ENCODE measurements at places on chromosomes 1 and 21. TPM values are rescaled to one million over a fixed set of nuclear protein-coding genes. Genes with fewer than 3 reads are reported as not detected.
A peak's percentile ranks its signal among the peaks of the same experiment; 100 is the strongest.

Gene PLA2G2C
- 0.07 TPM for polyA plus RNA-seq

Gene DAB1
- polyA plus RNA-seq = 1.4 TPM

DNA sequence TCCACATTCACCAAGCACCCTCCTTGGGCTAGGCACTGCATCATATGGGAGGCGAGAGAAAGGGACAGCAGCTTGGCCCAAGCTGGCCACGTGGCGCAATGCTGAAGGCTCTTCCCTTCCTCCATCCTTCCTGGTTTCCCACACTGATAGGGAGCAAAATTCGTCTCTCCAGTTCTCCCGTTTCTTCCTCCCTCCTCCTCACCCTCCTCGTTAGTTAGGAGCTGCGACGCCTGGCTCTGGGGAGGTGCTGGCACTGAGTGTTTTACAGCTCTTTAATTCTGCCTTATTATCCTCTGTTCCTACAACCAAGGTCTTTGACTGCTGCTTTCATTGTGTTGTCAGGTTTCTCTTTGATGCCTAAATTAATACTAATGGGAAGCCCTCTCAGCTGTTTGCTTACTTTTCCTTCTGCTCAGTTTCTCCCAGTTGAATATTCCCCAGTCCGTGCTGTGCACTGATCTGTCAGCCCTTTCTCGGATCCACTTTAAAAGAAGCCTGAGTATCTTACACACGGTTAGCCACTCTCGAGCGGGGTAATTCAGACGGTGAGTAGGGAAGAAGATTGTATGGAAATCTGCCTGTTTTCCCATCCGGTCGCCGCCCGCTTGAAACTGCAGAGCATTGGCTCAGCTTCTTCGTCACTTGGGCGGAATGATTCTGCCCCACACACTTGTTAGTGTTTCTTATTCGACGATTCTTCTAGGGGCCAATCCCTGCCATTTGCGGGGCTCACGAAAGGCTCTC is 56.2 kb upstream of the SMYD2 start:
- no peak for DNase-seq

DNA sequence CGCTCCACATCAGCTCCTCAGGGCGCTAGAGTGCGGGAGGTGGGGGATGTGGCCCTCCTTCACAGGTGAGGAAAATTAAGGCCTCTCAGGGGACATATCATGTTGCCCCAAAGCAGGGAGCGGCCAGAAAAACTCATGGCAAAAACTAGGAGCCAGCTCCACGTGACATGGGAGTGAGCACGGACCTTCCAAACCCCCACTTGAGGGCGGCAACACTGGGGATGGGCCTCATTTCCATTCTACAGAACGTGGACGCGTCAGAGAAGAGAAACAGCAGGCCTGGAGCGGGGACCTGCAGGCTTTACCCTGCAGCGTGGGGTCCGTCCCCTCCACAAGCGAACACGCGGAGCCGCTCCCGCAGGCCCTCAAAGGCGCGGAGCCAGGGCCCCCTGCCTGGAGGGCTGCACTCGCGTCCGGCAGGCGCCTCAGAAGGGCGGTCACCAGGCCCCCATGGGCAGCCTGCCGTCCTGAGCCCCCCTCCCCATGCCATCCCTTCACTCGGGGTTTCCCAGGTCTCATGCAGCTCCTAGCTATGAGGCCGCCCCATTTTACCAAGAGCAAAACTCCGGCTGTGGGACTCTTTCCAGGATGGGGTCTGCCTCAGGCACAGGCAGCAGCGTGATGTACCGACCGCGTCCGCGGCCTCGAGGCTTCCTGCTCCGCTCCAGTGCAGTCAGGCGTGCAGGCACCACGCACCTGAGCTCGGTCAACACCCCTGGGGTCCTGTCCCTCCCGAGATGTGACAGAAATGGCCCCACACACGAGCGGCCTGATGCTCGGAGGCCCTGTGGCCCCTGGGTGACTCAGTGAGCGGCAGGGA is 5.5 kb downstream of the CFAP410 start:
- no peak for DNase-seq

DNA sequence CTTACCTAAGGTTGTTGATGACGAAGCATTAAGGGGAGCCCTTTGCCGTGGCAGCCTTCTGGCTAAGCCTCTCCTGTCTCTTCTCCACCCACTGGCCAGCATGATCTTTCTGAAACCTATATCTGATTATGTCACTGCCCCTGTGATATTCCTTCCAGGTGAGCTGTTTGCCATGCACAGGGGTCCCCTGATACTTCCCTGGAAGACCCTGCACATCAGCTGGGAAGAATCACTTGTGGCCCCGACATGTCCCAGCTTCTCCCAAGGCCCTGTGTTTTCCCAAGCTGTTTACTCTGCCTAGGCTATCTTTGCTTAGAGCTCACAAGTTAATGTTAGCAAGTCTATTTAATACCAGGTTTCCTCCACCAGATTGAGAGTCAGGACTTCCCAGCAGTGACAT is 12.3 kb downstream of the RD3 start:
- peak; percentile 36 for DNase-seq

Gene GCLM
- 7.2 TPM for polyA plus RNA-seq

GRCh38 chr1:18339161-18339560 is 141.6 kb upstream of the KLHDC7A start:
- DNase-seq = no peak

DNA sequence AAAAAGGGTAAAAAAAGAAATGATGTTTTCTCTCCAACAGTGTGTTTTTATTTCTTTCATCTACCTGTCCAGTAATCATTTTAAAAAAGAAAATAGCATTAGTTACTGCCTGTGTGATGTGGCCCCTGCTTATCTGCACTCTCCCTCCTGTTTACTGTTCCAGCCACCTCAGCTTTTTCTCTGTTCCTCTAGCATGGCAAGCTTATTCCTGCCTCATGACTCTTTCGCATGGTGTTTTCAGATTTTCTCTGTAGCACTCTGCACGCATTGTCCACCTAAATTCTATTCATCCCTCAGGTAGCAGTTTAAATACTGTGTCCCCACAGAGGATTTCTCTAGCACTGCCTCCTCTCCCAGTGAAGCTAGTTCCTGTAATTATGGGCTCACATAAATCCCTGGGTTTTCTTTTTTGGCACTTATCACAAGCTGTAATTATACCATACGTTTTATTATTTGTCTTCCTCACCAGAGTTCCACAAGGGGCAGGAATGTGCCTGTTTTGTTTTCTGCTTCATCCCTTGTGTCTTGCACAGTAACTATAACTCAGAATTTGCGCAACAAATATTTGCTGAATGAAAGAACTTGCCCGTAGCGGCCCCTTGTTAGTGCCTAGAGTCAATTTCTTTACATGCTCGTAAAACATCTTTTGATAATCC is 51.4 kb upstream of the LRIG2 start:
- DNase-seq = no peak

Gene AMY1C
- polyA plus RNA-seq = not detected

Gene TLR5
- polyA plus RNA-seq = 2.0 TPM

Gene CFAP74
- polyA plus RNA-seq = 0.88 TPM

- no peak for DNase-seq
These were observed 1355.7 kb upstream of the ADGRL2 start for GRCh38 chr1:80445033-80445432.

GRCh38 chr1:37845049-37845646 is 14.2 kb downstream of the MTF1 start:
- DNase-seq = no peak

DNA sequence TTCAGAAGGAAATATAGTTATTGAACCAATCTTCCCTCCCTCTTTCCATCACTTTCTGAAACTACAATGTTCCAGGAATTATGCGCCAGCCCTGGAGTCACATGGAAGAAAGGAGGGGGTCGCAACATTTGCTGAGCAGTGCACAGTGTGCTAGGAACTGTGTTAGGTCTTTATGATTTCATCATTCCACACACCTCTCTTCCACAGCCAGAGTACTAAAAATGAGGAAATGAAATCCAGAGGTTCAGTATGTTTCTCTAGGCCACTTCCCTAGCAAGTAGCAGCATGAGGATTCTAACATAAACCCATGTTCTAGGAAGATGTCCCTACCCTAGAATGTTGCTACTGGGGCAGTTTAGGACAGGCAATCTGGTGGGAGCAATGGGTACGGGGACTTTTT is 158.1 kb downstream of the SLC45A1 start:
- no peak for DNase-seq

Gene DISC1
- 1.7 TPM for polyA plus RNA-seq

- no peak for DNase-seq
These were observed at the start of gene TFAP2E for GRCh38 chr1:35573198-35574124. TSS of gene TFAP2E (plus strand) at chr1:35573314. CDS start at chr1:35573578, 264 bp downstream.

GRCh38 chr1:41739061-41739955 is 179.4 kb downstream of the HIVEP3 start:
- peak; percentile 79 for DNase-seq

DNA sequence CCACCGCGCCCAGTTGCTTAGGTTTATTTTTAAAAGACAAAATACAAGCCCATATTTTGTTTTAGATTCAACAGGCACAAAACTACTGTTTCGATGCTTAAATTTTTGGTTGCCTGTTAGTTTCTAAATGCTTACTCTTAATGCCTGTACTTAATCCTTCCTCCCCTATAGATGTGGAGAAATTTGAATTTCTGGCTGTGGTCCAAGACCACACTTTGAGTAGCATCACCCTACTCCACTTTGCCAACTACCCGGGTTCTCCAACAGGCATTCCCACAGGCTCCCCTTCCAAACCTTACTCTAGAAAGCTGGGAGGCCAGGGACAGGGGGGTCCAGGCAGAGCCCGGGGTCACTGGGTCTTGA is 20.0 kb downstream of the LACTBL1 start:
- no peak for DNase-seq

GRCh38 chr1:235017719-235018118 is 110.9 kb downstream of the TOMM20 start:
- DNase-seq = no peak

Gene LCE1D
- polyA plus RNA-seq = not detected

- DNase-seq = no peak
These were observed 58.5 kb upstream of the SH3GLB1 start for GRCh38 chr1:86645851-86646250.

Gene RAD54L
- polyA plus RNA-seq = 1.9 TPM

Gene SLC16A4
- 4.7 TPM for polyA plus RNA-seq

Gene CCDC30
- 2.9 TPM for polyA plus RNA-seq

GRCh38 chr1:214694769-214695168 is 91.8 kb downstream of the CENPF start:
- DNase-seq = no peak

Gene SLC44A3
- polyA plus RNA-seq = 7.3 TPM

Gene LY9
- polyA plus RNA-seq = 1.3 TPM

DNA sequence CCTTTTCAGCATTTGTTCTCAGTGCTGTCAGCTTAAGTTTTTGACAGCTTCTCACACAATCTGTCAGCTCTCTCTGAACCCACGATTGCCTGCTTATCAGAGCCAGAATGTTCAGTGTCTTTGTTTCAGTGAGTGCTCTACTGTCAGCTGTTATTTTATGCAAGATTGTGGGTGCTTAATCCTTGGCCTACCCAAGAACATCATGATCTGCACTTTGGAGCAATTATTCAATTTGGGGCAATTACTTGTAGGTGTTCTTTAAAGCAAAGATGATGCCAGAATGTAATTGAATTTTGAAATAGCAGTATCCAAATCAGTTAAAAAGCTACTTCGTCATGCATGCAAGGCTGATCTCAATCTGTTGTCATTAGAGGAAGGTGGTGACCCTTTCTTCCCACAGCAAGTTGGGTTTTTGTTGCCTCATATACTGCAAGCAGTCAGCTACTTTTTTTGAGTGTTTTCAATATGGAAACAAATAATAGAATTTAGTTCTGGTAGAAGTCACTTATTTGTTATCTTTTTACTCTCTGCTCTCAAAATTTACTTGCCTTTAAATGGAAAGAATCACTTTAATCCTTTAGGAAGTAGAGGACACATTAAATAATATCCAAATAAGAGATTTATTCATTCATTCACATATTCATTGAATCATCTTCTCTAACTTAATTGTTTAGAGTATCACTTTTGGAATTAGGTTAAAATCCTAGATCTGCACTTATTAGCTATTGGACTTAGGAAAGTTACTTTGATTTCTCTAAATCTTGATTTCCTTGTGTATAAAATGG is 253.5 kb upstream of the CACYBP start:
- DNase-seq = no peak

DNA sequence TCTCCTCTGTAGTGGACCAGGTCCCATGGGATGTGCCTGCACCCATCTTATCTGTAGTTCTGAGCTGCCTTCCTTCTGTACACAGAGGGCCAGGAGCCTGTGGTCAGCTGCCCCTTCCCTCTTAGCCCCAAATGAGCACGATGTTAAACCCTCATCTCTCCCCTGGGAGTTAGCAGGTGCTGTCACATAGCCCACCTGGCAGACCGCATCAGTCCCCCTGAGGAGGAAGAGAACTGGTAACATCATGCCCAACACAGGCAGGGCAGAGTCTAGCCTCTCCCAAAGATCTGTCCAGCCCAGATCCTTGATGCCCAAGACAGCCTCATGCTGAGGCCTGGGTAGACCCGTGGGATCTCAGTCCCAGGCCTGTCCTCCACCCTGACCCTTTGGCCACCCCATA is 4.7 kb downstream of the TIE1 start:
- DNase-seq = no peak

Gene USP48
- polyA plus RNA-seq = 56.9 TPM

DNA sequence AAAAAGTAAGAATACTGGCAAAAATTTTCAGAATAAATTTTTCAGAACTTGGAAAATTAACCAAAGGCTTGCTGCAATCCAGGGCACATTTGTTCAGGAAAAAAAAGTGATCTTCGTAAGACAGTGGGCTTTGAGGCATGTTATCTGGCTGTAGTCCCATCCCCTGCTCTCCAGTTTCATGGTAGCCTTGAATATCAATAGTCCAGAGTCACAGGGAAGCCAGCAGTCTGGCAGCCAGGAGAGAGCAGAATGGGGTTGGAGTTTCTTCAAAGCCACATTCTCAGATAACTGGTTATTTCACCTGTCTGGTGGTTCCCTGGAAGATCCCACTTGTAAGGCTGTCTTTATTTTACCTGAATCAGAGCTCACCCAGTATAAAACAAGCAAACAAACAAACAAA is 669.3 kb downstream of the MATN1 start:
- no peak for DNase-seq

Gene GPR153
- 0.86 TPM for polyA plus RNA-seq

- no peak for DNase-seq
These were observed 168.2 kb downstream of the GRIK1 start for GRCh38 chr21:29771491-29772066.

Gene ZBTB37
- polyA plus RNA-seq = 0.91 TPM

GRCh38 chr21:22981819-22982218 is 1983.6 kb downstream of the NCAM2 start:
- DNase-seq = no peak

Gene ADGRL2
- polyA plus RNA-seq = 24.2 TPM

DNA sequence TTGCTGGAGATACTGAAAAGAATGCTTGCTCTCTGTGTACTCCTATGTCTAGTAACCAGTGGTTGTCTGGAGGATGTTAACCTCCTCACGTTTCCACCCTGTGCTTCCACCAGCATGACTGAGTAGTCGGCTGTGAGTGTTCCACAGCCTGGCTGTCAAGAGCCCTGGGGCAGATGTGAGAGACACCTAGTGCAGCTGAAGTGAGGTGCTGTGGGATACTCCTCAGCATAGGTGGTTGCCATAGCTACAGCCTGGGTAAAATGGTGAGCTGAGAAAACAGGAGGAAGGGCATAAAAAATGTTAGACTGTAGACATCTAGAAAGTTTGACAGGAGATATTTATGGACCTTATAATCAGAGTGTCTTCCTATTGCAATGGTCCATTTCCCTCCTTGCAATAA is 15.8 kb downstream of the IVL start:
- DNase-seq = no peak
